ENCODE measurements at places on chromosomes 12 and 14.

GRCh38 chr14:72014486-72014885 is 82.3 kb downstream of the RGS6 start:
- DNase-seq: no peak

GRCh38 chr12:75632442-75632841 is 121.0 kb upstream of the KRR1 start:
- no peak for DNase-seq

DNA sequence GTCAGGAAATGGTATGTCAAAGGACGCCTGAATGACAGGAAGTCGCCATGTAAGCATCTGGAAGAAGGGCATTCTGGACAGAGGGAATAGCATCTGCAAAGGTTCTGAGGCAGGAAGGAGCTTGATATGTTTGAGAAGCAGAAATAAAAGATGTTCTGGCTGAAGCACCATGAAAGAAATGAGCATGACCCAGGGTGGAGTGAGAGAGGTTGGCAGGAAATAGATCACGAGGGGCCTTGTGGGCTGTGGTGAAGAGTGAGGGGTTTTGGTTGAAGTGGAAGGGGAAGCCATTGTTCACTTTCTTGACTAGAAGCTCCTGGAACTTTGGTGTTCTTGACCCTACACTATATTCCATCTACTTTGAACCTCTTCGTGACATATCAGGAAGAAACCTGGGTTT is 99.4 kb upstream of the PARP11 start:
- no peak for DNase-seq

DNA sequence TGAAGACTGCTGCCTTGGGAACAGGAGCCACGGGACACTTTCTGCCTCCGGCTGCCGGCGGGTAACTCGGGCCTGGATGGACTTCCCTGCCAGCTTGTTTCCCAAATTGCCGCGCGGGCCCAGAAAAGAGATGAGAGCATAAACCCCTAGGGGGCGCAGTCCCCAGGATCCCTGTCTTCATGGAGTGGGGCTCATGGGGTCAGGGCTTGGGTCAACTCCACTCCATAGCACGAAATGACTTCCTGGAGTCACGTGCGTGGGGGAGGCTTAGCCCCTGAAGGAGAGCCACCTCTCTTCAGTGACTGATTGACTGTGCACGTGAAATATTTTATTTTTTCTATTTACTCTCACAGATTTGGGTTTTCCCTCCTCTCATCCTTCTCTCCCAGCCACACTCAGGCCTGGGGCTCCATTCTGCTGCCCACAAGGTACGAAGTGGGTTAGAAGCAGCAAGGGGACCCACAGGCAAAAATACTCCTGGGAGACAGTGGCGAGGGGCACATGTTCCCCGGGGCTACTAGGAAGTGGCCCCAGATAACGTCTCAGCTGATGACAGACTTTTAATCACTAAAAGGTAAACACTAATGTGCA is 10.0 kb downstream of the PGF start:
- DNase-seq: no peak

GRCh38 chr12:77492536-77492935 is 338.2 kb upstream of the NAV3 start:
- DNase-seq: no peak

DNA sequence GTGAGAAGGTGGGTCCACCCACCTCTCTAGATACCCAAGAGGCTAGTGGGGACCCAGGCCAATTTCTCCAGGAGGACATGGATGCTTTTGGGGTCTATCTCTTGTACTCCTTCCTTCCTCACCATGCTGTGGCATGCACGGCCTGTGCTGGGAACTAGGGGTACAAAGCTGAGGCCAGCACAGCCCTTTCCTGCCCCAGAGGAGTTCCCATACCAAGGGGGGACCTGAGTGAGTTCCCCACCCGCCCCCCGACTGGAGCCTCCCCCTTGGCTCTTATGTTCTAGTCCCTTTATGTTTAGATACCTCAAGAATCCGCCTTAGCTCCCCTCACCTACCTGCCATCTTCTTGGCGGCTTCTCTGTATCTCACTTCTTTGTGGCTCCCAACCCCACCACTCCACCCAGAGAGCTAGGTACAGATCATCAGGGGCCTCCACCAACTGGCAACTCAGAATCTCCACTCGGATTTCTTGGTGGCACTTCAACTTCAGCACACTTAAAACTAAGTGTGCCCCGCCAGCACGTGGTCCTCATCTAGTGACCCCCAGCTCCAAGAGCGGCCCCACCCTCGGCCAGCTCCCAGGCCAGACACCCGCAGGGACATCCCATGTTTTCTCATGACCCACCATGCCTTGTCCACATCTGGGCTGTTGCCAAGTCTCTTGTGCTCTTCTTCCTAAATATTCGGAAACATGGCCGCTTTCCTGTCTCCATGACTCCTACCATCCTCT is 115.2 kb upstream of the RTL1 start:
- DNase-seq: no peak

DNA sequence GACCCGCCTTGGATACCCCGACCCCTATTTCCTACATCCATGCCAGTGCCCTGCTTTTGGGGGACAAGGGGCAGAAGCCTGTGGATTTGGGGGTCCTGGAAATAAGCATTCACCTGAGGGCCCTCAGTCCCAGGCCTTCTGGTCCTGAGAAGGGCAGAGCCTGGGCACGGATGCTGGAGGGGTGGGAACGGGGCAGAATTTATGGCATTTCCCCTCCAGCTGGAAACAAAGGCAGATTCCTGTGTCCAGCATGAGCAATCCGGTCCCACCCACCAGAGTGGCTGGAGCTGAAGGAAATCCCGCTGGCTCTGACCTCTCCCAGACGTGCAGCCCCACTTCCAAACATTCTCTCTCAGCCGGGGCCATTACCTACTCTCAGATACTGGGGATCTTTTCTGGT is 9.3 kb downstream of the ANKRD33 start:
- no peak for DNase-seq

DNA sequence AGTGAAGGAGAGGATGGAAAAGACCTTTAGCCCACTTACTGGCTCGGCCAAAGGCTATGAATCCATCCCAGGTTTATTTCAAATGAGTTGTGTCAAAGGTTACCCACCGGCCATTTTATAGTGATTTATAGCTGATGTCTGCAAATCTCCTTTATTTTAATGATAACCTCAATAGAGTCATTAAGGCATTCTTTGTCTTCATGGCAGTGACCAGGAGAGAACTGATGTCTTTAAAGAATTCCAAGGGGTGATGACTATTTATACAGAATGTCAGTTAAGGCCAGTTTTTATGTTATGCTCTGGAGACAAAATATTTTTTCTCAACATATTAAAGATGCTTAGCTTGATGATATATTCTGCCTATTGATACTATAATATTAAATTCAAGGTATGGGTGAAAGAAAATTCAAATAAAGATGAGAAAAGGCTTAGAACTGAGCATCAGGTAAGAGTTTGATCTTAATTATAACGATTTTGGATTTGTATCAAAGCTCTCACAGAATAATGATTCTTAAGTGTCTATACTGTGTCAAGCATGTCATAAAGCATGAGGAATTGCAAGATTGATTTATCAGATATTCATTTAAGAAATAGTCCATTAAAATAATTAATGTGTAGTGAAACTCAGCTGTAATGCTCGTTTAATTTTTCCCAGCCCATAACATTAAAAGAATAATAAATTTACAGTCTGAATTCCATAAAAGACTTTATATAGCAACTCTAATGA is 361.5 kb downstream of the SOX5 start:
- DNase-seq: no peak

DNA sequence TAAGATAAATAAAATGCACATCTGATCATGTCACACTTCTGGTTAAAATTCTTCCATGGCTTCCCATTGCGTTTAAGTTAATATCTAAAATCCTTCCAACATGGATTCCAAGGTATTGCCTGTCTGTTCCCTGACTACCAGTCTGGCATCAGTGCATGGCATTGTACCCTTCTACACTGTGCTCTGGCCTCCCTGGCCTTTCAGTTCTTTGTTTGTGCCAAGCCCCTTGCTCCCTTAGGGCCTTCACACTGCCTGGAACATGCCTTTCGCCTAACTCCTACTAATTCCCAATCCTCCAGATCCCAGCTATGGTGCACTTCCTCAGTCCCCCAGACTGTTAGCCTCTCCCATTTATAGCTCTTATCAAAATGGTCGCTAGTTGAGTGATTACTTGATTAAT is 6.3 kb downstream of the CIPC start:
- no peak for DNase-seq

DNA sequence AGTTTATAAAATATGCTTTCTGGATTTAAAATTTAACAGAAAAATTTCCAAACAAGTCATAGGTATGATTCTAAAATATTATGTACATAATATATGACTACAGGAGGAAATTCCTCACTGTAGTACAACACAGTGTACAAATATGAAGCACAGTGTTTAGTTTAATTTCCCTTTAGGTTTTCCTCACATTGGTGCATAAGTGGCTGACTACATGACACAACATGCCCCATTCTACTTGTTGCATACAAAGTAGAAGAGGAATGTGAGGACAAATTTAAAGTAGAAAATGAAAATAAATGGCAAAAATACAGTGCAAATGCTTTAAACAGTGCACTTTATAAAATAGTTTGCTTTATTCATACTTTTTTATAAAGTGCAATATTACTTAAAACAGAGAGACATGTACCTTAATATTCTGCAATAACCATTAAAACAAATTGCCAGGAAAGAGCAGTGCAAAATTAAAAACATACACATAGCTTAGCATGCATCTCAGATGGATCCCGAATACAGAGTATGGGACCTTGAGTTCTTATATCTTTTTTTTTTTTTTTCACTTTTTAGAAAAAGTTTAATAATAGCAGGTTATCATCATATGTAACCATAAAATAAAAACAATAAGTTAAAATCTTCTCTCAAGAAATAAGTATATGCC is 54.8 kb upstream of the TTC7B start:
- DNase-seq: no peak

DNA sequence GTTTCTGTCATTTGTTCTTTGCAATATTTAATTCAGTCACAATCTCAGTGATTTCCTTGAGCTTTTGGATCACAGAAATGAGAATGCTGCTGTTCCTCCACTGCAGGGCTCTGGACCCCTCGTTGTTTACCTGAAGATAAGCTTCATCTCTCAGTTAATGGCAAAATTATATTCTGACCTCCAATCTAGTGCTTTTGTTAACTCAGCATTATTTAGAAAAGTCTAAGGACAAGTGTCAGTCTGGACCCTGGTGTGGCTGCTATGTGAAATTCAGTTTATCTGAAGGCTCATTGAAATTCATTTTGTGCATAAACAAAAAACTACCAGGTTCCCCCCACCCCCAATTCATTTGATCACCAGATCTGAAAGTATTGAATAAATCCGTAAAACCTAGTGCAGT is 84.7 kb downstream of the PTPRO start:
- no peak for DNase-seq

- DNase-seq: no peak
These were observed 515 bp upstream of the ABCC9 start for GRCh38 chr12:21941506-21942376.

DNA sequence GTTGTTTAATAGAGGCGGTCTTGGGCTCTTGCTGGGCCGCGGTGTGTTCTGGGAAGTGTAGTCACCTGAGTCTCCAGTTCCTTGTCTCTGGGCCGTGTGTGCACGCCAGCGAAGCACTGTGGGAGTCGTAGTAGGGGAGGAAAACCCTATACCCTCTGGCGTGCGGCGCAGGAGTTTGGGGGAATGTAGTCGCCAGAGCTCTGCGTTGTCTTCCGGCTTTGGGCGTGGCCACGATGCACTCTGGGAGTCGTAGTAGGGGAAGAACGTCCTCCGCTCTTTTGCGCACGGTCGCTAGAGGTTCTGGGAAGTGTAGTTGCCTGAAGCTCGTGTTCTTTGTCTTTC is 726 bp upstream of the ZNF140 start:
- peak; percentile 94 for DNase-seq

GRCh38 chr12:24080465-24080864 is 131.0 kb upstream of the SOX5 start:
- no peak for DNase-seq

DNA sequence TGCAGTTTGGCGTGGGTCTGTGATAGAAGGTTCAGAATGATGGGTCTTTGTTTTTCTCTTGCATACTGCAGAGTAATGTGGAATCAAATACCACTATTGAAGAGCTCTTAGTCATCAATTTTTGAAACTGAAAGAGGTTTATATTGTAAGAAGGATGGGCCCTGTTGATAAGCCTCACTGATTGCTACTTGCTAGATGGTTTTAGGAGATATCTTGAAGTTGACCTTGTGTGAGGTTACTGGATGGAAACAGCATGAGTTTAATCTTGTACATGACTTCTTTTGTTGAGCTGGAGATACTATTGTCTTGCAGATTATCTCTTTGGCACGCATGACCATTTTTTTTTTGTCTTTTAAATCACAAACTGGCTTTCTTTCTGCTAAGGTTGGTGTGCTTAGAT is 13.8 kb downstream of the BICD1 start:
- DNase-seq: no peak

DNA sequence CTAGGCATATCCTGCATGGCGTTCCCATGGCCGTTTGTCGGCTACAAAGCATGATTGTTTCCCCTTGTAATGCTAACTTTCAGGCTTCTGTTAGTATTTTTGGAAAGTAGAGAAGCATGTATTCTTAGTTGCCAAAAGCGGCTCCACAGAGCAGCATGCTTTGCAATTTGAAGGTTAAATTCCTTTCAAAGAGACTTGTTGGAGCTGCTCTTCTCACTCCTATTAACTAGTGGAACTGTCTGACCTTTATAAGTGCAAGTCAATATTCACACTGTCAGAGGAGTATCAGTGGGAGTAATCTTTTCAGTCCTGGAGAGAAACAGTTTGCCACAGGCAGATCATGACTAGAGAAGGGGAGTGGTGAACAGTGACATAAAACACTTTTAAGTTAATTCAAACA is 656.1 kb upstream of the NOVA1 start:
- no peak for DNase-seq

- DNase-seq: no peak
These were observed 20.6 kb downstream of the ST8SIA1 start for GRCh38 chr12:22313963-22314330.

- no peak for DNase-seq
These were observed 48.5 kb downstream of the ADGRD1 start for GRCh38 chr12:131002216-131002631.

DNA sequence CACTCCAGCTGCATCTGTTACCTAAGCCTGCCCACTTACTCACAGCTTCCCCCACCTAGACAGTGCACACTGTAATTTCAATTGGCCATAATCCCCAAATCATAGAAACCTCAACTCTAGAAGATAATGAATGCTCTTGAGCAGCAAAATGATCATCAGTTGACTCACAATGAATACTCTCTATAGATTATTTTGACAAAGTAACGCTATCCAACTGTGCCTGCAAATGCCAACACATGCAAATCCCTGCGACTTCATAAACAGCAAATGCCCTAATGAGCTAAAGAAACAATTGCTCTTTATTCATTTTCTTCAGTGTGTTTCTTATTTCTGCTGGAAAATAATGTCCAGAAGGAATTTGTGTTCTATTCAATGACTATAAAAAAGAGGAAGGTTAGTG is 319.5 kb downstream of the PAWR start:
- no peak for DNase-seq

- no peak for DNase-seq
These were observed 56.2 kb downstream of the APOBEC1 start for GRCh38 chr12:7609495-7609894.

- no peak for DNase-seq
These were observed 82.3 kb downstream of the ITPR2 start for GRCh38 chr12:26750531-26751175.

Measured in stimulated activated CD4-positive, alpha-beta T cell treated with anti-CD3 and anti-CD28 coated beads, TNF-alpha, amount 100 ng/mL, for 4 hours (primary cell).